ENCODE measurements at places on chromosomes 3 and 15. TPM values are rescaled to one million over a fixed set of nuclear protein-coding genes. Genes with fewer than 3 reads are reported as not detected.

The RASSF1 gene
- total RNA-seq = 15.3 TPM

The GOLGA8R gene
- total RNA-seq = 0.33 TPM

The INO80 gene
- 19.6 TPM for total RNA-seq

The ACP3 gene
- total RNA-seq = not detected

The P3H2 gene
- 15.8 TPM for total RNA-seq

The PLSCR4 gene
- total RNA-seq = 696 TPM

The HRG gene
- not detected for total RNA-seq

The MCTP2 gene
- total RNA-seq = 3.1 TPM

The SUSD5 gene
- total RNA-seq = 0.33 TPM

The BFSP2 gene
- not detected for total RNA-seq

The ZNF80 gene
- total RNA-seq = not detected

The MESP2 gene
- not detected for total RNA-seq

The AADACL2 gene
- not detected for total RNA-seq

The ZNF660 gene
- under 0.01 TPM for total RNA-seq

The TERC gene
- total RNA-seq = 47.0 TPM

The KCNH8 gene
- not detected for total RNA-seq

The MYZAP gene
- 81.3 TPM for total RNA-seq

The NANOGP8 gene
- total RNA-seq = not detected

The CCNB2 gene
- total RNA-seq = 6.8 TPM

The CKMT1B gene
- total RNA-seq = not detected

The AGTR1 gene
- total RNA-seq = not detected

The GOLGA8G gene
- not detected for total RNA-seq

The AHSG gene
- 0.09 TPM for total RNA-seq

The SLC51A gene
- not detected for total RNA-seq

The THAP10 gene
- 1.0 TPM for total RNA-seq

The RPP14 gene
- total RNA-seq = 16.1 TPM

The CCR4 gene
- total RNA-seq = not detected

The SLC24A1 gene
- total RNA-seq = 31.2 TPM

The IGSF10 gene
- total RNA-seq = not detected

The GP9 gene
- 0.11 TPM for total RNA-seq

Measured in dermis lymphatic vessel endothelial cell (primary cell).